ENCODE measurements at places on chromosomes 13 and 19.
A peak's percentile ranks its signal among the peaks of the same experiment; 100 is the strongest.

DNA sequence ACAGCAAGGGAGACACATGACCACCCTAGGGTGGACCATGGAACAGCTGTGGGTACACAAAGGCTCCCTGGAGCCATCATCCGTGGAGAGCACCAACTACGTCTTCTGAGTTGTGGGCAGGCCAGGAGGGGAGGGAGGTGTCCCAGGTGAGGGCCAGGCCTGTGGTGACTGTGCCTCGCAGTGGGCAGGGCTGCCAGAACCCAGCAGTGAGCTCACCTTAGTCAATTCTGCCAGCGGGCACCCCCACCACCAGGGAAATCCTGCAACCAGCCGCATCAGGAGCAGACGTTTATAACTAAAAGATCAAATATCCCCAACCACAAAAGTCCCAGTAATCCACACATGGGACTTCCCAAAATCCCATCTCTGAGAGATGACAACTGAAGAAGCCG lies 19.6 kb downstream of the ELL start:
- no peak for DNase-seq

- DNase-seq: peak; percentile 96
Measured at GRCh38 chr19:13002166-13002898, 7.1 kb downstream of the NFIX start.

DNA sequence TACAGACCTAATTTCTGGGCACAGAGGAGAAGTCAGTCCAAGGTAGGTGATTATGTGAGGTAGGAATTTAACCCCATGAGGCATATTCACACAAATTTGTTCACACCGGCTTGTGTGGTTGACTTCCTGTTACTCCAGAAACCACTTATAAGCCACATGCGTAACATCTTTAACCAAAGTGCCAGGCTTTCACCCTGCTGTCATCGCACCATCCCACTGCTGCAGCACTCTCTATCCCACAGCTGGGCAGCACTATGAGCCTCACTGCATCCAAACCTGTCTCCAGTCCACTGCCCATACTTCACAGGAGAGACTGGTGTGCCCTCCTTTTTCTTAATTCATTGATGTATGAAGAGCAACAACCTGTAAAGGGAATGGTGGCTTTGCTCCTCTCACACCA lies 128.2 kb upstream of the ARGLU1 start:
- no peak for DNase-seq

DNA sequence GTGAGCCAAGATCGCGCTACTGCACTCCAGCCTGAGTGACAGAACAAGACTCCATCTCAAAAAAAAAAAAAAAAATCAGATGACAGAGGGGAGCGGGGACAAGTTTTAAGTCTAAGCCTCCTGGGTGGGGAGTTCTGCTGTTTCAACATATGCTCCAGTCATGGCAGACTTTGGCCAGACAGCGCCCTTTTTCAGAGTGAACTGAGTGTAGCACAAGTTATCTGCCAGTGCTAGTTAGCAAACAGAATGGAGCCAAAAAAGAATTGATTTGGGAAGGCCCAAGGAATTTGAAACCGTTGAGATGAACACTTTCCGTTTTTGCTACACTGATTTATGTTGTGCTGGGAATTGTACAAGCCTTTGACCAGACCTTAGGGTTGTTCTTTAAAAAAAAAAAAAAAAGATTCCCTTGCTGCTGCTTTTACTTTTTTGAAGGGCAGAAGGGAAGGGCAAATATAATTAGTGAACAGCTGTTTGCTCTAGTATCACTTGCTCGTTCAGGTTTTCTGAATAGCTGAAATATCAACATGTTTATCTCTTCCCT lies 5.7 kb downstream of the ACTN4 start:
- DNase-seq: no peak

DNA sequence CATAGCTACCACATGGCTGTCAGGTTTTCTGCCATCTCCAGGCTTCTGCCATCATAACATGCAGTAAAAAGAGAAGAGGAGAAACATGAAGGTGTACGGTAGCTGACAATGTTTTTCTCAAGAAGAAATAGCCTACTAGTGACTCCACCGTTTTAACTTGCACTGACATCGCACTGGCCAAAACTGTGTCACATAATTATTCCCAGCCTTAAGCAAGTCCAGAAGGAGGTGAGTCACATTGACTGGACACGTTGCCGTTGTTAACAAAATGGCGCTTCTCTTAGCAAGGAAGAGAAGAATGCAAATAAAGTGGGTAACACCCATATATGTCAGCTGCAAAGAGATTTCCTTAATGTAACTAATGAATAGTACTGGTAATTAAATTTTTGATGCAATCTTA lies 810.4 kb upstream of the SLC10A2 start:
- no peak for DNase-seq

GRCh38 chr19:7999376-7999775 lies 6.1 kb downstream of the ELAVL1 start:
- no peak for DNase-seq

GRCh38 chr13:84821261-84821660 lies 939.0 kb upstream of the SLITRK1 start:
- DNase-seq: no peak

DNA sequence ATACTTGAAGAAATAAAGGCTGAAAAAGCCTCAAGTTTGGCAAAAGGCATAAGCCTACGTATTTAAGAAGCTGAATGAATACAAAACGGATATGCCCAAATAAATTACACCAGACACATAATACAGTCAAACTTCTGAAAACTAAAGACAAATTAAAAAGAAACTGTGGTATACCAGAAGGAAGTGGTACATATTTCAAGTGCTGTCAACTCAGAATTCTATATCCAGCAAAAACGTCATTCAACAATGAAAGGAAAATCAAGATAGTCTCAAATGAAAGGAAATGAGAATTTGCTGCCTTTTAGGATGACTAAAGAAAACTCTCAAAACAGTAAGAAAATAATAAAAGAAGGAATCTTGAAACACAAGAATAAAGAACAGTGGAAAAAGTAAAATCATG lies 69.5 kb downstream of the POLR1D start:
- DNase-seq: no peak

GRCh38 chr13:90518417-90518816 lies 829.1 kb upstream of the MIR17HG start:
- no peak for DNase-seq

- DNase-seq: no peak
Measured at GRCh38 chr19:10831987-10832938, 3.7 kb downstream of the TMED1 start.

GRCh38 chr19:39401549-39402345 lies 4.9 kb upstream of the ZFP36 start:
- peak; percentile 50 for DNase-seq

GRCh38 chr19:54149021-54149812 lies 10.3 kb downstream of the LENG1 start:
- DNase-seq: no peak

DNA sequence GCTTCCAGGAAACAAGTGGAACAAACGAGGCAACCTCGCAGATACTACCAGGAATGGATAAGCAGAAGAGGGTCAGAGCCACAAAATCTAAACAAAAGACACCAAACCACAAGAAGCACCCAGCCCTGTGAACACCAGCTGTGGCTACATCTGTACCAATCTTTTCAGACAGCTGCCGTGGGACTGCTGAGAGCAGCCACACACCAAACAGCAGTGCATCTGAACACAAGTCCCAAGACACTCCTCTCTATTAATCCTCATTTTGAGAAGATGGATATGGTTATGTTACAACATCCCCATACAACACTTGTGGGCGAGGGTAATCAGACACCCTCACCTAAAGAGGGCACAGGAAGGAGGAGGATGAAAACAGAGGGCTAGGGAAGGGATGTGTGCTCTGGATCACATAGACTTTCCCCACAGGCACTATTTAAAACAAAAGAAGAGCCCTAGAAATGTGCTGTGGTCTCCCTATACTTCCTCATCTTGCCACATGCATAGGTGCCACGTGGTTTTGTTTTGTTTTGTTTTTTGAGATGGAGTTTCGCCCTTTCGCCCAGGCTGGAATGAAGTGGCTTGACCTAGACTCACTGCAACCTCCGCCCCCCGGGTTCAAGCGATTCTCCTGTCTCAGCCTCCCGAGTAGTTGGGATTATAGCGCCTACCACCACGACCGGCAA lies 41.6 kb upstream of the ZNF14 start:
- DNase-seq: no peak

DNA sequence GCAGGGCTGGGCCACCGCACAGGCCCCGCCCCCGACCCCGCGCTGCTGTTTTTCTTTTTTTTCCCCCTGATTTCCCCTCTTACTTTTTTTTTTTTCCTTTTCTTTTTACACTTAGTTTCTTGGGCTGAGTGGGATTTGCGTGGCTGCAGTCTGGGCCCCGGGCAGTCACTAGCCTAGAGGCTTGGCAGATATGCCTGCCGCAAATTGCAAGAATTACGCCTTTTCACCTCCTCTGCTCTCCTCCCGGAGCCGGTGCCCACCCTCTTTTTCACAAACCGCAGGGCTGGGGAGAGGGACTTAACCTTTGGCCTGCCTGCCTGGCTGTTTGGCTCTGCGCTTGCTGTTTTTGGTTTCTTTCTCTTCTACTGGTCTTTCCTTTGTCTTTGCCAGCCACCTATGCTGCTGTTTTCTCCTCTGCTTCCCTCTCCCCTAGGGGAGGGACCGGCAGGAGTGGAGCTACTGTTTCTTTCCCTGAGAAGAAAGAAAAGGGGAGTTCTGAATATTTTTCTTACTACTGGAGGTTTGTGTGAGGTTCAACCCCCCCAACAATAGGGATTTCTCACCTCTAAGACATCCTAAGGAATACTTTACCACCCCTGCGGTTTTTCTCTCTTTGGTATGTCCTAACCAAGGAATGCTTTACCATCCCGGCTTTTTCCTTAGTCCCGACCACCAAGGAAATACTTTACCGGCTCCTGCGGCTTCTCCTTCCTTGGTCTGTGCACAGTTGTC lies 11.0 kb downstream of the ZNF552 start:
- no peak for DNase-seq

GRCh38 chr13:79398127-79398526 lies 7.9 kb downstream of the RBM26 start:
- DNase-seq: no peak
